ENCODE measurements at places on chromosomes 1 and 21.

DNA sequence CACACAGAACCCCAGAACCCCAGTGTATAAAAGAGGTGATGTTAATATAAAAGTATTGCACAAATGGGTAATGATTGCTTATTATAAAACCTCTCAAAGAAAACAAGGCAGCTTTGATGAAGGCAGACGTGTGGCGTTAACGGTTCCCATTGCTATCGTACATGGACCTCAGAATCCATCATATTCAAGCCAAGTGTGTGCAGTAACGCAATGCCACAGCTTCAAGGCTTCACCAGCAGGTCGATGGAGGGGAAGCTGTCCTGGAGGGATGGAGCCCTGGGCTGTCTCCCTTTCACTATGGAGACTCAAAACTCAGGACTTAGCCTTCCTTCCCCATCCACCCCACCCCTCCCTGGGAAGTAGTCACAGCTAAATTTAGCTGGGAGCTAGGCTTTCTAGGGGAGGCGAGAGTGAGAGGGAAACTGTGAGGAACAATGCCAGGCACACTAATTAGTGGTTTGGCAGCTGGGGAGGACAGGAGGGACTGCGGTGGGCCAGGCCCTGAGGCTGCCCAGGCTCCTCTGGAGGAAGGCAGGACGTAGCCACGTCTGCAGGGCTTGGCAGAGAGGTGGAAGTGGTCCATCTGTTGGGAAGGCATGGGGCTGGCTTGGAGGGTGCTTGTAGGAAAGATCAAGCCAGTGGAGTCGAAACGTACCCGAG lies 121.2 kb downstream of the HMGB4 start:
- no peak for DNase-seq

- DNase-seq = no peak
These were observed 12.0 kb upstream of the GPR153 start for GRCh38 chr1:6272868-6273267.

GRCh38 chr21:45178070-45178608 lies 103.8 kb downstream of the ADARB1 start:
- DNase-seq = no peak

DNA sequence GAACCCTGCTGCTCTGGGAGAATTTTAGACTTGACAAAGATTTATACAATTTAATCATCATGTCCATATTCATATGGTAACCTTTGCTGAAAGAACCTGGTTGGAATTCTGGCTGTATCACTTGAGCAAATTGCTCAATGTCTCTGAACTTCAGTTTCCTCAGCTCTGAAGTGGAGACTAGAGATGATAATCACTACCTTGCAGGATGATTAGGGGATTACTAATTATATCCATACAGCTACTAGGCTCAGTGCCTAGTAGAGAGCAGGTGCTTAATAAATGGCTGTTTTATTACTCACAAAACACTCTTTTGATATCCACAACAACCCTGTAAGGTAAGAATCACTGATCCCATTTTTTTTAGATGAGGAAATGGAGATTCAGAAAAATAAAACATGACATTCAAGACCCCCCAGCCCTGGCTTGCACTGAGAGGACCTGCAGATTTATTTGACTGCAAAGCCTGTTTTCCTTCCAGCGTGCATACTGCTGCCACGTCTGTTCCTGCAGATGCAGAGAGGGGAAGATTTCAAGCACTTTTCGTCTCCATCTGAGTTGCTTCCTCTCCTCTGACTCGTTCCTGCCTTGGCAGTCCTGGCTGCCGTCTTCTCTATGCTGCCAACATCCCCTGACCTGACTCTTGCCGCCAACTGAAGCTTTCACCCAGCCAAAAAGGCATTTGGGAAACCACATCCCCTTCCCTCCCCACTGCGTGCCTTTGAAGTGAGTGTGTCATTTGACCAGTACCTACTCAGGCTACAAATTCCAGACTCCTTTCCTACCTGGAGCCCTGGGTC lies 203.0 kb downstream of the PLPP3 start:
- peak; percentile 24 for DNase-seq

DNA sequence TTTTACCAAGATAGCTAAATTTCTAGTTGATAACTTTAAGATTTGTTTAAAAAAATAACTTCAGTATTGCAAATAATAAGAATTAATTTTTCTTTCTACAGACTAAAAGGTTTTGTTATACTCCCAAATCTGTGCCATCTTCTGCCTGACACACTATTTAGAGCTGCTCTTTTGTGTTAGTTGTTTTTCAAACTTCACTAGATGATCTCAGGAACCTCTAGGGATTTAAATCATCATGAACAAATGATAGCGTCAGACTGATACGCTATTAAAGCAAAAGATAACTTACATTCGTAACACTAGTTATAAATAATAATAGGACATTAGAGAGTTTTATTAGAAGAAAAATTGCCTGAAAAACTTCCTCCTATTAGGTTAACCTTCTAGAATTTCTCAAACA lies 243.1 kb upstream of the CXADR start:
- no peak for DNase-seq

GRCh38 chr1:152036267-152037216 lies at the start of gene S100A11:
TSS of gene S100A11 (minus strand) at chr1:152037004. CDS start at chr1:152036915, 89 bp downstream.
- DNase-seq = peak; percentile 78
